Cerebellum (tissue), 4 donors: ENCODE measurements at places on chromosomes 1 and 21.

DNA sequence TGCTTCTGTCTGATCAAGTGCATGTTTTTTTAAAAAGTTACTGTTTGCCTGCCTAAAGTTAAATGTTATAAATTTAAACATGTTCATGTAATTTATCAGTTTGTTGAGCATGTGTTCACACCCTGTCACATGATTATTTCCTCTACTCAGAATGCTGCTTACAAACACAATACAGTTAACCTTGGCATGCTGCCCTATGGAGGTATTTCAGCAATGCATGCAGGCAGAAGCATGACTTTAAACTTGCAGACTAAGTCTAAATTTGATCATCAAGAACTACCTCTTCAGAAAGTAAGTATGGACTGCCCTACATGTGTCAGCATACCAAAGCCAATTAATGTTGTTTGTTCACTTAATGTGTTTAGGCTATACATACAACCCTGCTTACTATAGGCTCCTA lies 161.6 kb downstream of the LRRC40 start:
- DNase-seq, result no peak

GRCh38 chr1:3564921-3565831 lies 46.1 kb downstream of the MEGF6 start:
- DNase-seq, result peak; percentile 30

DNA sequence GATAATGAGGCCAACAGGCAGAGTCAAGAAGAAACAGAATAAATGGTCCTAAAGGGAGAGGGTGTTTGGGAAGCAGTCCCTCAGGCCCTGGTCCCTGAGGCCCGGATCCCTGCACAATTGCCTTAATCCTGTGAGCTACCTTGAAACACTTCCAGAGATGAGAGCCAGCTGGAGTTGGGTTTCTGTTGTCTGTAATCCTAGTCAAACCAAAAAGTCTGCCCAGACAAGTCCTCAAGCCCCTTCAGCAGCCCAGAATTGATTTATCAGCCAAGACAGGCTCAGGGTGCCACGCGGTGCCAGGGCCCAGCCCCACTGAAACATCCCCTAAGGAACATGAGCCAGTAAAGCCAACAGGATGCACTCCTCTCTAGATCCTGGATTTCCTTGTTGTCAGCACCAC lies 16.4 kb upstream of the CLSTN1 start:
- no peak for DNase-seq

DNA sequence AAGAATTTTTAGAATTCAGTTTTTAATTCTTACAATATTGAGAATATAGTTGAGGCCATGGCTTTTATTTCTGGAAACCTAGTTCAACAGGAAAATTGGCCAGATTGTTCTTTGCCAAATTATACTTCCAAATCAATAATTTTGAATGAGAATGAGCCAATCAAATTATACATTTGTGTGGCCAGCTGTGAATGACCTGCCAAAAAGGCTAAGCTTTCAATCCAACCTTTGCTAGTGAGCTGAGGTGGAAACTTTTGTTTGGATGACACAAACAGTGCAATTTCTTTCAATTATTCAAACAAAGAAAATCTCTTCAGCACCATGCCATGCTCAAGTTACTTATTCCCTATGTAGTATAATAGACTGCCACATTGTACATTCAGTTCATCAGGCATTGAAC lies 167.8 kb downstream of the PATJ start:
- no peak for DNase-seq

- DNase-seq, result no peak
Measured at GRCh38 chr1:22248746-22249145, 105.8 kb upstream of the WNT4 start.

- DNase-seq, result no peak
Measured at GRCh38 chr1:11982010-11982392, 1.8 kb downstream of the MFN2 start.

GRCh38 chr1:38651669-38652068 lies 207.9 kb downstream of the RRAGC start:
- no peak for DNase-seq

DNA sequence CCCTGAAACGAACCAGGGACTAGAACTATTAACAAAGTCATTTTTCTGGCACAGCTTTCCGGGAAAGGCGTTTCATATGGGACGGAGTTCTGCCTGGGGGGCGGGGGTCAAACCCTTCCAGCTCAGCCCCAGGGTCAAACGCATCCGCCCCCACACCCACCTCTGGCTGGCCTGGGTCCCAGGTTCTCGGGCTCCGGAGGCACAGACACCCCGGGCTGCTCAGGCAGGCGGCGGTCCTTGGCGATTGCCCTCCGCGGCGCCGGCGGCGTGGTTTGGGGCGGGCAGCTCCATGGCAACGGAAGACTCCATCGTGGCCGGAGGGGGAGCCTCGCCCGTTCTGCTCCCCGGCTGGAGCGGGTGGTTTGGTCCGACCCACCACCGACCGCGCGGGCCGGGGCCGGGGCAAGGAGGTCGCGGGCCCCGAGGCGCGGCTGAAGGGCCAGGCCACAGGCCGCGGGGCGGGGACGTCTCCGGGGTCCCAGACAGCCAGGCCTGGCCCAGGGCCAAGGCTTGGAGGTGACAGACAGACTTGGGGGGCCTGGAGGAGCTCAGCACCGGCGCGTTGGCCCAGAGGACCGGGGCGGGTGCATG lies at the start of gene CFAP74:
TSS of gene CFAP74 (minus strand) at position 246 of the 591 bp plus-strand sequence. CDS start 12,830 bp downstream, outside the sequence.
- DNase-seq, result peak; percentile 91

GRCh38 chr1:29827801-29828525 lies 591.6 kb downstream of the PTPRU start:
- DNase-seq, result no peak

DNA sequence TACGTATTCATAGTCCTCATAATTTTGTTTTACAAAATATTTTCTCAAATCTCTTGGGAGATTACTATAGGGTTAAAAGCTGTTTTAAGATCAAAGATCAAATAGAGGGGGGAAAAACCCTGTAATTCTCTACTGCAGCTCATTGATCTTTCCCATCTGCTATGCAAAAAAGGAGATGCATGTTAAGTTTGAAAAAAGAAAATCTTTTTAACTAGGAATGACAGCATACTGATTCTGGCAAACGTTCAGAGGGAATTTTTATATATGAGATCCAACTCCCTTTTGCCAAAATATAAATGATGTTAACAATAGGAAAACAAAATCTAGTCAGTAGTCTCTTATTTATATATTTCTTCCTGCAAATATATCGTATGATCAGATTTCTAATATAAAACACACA lies 69.1 kb downstream of the SMYD3 start:
- no peak for DNase-seq

DNA sequence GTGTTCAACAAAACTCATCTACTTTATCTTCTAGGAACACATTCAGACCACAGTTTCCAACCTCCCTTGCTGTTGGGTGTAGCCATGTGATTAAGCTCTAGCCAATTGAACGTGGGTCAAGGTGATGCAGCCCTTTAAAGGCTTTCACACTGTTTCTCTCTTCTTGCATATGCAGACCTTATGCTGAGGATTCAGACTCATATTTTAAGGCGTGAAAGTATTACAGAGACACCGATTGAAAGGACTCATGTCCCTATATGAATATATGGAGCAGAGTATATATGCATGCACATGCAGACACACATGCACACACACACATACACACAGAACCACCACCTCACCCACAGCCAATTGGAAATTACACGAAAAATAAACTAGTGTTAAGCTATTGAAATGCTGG lies 214.3 kb upstream of the NR5A2 start:
- DNase-seq, result no peak

- no peak for DNase-seq
Measured at GRCh38 chr1:175380521-175381300, 188.1 kb upstream of the KIAA0040 start.

DNA sequence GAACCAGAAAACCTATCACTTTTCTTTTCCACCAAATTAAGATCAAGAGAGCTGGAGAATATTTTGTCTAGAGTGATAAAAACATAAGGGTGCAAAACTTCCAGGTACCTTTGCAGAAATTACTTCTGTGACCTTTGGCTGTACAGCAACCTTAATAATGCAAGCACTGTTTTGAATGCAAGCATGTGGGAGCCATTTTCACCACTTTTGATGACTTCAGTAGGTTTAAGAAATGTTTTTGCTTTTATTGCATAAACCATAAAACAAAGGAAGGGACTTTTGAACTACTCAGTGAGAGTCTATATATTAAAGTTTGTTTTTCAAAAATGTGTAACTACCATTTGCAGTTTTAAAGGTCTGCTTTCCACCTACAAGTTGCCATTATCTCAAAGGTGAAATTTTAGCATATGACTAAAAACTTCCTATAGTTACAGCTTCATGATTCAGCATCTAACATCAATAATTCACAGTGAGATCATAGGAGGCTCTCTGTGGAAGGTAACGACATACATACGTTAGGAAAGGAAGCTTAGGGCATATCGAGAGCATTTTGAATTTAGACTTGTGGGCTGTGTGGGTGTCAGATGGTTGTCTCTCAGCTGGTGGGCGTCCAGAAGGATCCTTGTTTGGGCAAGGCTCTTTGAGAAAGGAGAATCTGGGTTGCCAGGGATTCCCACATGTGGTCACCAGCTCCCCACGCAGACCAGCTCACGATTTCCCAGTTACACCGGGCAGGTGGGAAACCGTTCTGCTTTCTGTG lies 1.1 kb upstream of the GADD45A start:
- DNase-seq, result no peak

- no peak for DNase-seq
Measured at GRCh38 chr1:179866616-179867015, 11.0 kb downstream of the TOR1AIP2 start.

DNA sequence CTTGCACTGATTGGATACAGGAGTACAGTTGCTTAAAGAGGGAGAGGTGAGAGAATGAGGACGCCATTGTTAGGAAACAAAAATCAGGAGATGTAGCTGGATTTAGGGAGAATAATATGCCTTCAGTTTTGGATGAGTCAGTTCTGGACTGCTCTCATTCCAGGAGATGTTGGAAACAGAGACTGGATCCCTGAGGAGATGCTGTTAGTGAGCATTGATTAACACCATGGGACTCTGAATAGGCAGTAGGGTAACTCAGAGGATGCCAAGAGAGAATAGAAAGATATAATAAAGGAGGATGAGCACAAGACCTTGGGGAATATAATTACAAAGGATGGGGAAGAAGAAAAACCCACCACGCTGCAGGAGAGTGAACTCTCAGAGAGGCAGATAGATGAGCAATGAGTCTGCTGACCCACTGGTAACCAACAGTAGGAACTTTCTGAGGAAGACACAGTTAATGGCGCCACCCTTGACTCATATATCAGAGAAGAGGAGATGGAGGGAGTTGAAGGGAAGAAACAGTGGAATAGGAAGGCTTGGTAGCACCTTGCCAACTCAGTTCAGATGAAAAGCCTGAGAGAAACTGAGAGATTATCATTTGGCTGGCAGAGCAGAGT lies 10.5 kb downstream of the KCNJ15 start:
- no peak for DNase-seq

DNA sequence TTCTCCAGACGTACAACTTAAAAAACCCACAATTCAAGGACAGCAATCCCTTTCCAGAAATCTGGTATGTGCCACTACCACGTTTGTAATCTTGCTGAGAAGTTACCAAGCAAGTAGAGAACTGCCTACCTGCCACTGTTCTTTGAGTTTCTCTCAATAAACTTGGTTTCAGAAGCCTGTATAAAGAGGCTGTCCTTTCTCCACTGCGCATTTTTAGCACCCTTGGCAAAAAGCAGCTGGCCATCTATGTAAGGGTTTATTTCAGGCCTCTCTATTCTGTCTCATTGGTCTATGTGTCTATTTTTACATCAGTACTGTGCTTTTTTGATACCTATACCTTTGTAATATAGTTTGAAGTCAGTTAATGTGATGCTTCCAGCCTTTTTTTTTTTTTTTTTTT lies 665.1 kb upstream of the BRINP3 start:
- DNase-seq, result no peak

GRCh38 chr1:87723193-87723592 lies 394.5 kb downstream of the LMO4 start:
- DNase-seq, result no peak

GRCh38 chr21:20997636-20998455 lies at the start of gene NCAM2:
TSS of gene NCAM2 (plus strand) at chr21:20998409.
- peak; percentile 36 for DNase-seq

DNA sequence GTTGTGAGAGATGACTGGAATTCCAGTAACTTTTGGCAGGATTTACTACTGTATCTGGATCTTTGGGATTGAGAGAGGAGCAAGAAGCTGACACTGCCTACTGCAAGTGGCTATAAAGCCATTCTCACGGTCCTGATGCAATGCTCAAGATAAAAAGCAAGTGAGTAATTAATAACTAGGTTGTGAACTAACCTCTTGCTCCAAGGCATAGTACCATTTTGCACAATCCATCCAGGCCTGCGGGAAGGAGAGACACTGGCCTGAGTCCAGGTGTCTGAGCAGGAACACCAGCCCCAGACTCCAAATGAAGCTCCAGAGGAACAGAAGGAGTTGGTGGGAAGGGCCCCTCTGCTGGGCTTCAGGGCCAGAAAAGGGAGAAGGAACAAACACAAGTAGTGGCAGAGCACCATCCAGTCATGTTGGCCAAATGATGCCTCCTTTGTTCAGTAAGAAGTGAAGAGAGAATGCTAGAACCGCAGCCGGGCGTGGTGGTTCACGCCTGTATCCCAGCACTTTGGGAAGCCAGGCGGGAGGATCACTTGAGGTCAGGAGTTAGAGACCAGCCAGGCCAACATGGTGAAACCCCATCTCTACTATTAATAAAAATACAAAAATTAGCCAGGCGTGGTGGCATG lies 9.9 kb upstream of the SLC45A3 start:
- DNase-seq, result no peak

GRCh38 chr1:157652859-157653493 lies 47.6 kb downstream of the FCRL3 start:
- DNase-seq, result no peak

- no peak for DNase-seq
Measured at GRCh38 chr1:47996060-47996405, 1.2 kb downstream of the TRABD2B start.

DNA sequence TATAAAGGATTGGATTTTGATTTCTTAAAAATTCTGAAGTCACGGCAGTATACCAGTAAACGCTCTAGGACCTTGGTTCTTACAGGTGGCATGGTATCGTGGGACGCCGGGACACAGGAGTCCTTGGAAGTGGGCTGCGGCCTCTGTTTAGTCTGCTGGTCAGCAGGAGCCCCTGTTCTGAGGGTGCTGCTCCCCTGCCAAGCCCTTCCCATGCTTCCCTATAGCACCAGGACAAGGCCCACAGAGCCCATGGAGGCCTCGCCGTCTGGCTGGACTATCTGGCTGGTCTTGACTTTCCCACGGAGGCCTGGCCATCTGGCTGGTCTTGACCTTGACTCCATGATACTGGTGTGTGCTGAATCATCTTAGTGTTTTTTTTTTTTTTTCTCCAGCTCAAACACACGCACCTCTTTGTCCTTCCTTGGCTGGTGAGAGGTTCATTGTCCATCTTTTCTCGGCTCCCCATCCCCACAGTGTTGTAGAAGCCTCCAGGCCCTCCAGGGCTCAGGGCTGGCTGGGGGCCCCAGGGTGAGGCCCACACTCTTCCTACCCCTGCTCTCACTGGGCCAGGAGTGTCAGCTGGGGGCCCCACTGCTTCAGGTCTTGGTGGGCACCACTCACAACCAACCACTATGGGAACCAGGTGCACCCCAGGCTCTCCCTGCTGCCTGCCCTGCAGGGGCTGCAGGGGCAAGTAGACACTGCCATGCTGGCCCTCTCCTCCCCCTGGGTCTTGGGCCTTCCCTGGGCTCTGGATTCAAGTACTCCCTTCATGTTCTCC lies 16.5 kb upstream of the TTC34 start:
- DNase-seq, result no peak
